Activated CD4-positive, alpha-beta T cell treated with anti-CD3 and anti-CD28 coated beads for 24 hours (primary cell): ENCODE measurements at places on chromosomes 12 and 14.

DNA sequence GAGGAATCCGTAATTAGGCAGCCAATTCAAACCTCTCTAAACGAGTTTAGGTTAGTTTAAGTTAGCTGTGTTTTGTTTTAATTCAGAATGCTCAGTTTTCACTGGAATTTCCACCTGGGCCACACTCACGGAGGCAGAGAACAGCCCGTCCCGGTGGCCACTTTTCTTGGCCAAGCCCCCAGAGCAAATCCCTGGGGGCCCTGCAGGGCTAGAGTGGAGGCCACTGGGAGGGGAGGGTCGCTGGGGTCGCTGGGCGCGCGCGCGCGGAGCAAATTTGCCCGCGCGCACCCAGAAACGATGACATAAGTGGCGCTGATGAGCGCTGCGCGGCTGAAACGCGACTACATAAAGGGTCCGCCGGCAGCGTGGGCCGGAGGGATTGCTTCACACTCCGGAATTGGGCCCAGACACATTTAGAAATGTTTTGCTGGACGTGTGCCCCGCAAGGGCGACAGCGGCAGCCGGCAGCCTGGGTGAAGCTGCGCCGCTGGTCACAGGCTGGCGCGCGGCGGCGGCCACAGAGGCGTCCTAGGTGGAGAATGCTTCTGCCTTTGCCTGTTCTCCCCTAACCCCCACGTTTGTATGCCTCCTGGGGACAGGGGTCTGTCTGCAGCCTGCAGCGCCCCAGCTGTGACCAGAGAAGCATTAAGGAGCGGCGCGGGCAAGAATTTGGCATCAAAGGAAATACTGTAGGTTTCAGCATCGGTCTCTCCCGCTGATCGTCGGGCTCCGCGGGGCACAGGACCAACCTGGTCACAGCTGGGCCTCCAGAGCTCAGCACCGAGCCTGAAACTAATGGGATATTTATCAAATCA lies 37.9 kb upstream of the TBX5 start:
- DNase-seq: no peak

GRCh38 chr14:76984297-76984696 lies 44.2 kb downstream of the IRF2BPL start:
- DNase-seq: no peak

- DNase-seq: no peak
Measured at GRCh38 chr14:45807178-45807899, 554.3 kb upstream of the MIS18BP1 start.

DNA sequence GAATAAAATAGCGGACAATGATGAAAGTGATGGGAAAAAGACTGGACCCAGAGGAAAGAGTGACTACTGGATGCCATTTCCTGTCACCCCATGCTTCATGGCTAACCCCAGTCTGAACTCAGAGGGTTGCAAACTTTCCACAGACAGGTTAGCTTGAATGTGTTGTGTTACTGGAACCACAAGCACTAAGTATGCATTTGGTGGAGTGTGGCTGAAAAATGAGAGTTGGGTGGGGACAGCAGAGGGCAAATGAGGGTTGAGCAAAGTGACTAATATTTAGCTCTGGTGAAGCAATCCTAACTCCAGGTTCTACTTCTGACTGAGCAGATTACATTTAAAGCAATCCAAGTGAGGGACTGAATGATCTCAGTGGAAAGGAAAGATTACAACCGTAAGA lies 1.6 kb downstream of the SLC16A7 start:
- DNase-seq: peak; percentile 31

DNA sequence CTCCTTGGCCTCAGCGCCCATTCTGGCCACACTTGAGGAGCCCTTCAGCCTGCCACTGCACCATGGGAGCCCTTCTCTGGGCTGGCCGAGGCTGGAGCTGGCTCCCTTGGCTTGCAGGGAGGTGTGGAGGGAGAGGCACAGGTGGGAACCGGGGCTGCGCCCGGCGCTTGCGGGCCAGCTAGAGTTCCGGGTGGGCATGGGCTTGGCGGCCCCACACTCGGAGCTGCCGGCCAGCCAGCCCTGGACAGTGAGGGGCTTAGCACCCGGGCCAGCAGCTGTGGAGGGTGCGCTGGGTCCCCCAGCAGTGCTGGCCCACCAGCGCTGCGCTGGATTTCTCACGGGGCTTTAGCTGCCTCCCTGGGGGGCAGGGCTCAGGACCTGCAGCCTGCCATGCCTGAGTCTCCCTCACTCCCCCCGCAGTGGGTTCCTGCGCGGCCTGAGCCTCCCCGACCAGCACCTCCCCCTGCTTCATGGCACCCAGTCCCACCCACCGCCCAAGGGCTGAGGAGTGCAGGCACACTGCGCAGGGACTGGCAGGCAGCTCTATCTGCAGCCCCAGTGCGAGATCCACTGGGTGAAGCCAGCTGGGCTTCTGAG lies 28.0 kb downstream of the TMEM117 start:
- DNase-seq: no peak

DNA sequence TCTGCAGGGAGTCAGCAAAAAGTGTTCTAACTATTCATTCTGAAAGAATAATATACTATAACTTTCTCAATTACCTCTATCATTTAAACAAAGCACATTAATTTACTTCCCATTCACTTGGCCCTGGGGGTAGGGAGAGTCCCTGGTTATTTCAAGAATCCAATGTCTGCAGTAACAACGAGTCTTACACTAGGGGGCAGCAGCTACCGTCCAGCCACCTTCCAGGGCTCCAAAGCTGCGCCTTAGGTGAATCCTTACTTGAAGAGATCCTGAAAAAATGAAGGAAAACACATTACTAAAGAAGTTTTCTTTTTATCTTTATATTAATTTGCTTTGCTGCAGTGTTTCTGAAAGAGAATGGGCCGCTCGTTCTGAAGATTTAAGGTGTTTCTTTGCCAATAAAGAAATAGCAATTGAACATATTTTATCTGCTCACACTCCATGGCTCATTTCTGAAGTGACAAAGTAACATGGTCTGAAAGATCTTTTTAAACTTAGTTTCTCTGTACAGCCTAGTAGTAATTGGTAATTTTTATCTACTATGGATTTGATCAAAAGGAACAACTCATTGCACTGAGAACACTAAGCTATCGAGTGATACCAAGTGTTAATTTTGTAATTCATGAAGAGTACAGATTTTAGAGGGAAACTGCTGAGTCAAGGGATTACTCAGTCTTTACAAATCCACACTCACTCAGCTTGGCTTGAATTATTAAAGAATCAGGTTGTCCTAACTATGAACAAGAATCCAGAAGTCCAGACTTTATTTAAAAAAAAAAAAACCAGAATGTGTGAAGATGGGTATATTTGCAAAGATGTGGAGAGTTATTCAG lies 27.6 kb downstream of the BHLHE41 start:
- peak; percentile 43 for DNase-seq

DNA sequence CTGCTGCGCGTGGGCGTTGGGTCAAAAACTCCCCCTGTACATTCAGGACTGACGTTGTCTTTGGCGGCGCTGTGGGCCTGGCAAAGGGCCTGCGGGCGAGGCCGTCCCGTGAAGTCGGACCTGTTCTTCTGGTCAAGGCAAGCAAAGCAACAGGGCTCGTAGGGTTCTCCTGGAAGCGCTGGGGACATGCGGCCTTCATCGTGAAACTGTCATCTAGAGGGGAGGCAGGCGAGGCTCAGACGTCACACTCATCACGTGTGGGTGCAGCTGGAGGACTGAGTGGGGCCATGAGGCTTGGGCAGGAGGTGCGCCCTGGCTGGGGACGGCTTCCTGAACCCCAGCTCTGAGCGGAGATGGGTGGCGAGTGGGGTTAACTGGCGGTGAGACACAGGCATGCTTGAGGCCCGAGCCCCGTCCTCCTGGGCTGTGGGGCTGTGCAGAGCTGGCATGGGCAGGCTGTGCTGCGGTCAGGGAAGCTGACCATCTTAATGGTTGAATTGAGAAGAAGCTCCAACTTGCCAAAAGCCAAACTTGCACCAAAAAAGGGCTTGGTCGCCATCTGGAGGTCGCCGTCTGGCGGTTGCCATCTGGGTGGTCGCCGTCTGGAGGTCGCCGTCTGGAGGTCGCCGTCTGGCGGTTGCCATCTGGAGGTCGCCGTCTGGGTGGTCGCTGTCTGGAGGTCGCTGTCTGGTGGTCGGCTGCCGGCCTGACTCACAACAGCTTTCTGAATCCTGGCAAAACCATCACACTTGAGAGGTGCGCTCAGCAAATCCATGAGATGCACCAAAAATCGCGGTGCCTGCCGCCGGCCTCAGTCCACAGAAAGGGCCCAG lies 66.2 kb downstream of the NOC4L start:
- no peak for DNase-seq

- no peak for DNase-seq
Measured at GRCh38 chr12:112219195-112219594, 93.8 kb downstream of the TRAFD1 start.

GRCh38 chr14:95340201-95340697 lies 20.5 kb upstream of the CLMN start:
- DNase-seq: no peak

DNA sequence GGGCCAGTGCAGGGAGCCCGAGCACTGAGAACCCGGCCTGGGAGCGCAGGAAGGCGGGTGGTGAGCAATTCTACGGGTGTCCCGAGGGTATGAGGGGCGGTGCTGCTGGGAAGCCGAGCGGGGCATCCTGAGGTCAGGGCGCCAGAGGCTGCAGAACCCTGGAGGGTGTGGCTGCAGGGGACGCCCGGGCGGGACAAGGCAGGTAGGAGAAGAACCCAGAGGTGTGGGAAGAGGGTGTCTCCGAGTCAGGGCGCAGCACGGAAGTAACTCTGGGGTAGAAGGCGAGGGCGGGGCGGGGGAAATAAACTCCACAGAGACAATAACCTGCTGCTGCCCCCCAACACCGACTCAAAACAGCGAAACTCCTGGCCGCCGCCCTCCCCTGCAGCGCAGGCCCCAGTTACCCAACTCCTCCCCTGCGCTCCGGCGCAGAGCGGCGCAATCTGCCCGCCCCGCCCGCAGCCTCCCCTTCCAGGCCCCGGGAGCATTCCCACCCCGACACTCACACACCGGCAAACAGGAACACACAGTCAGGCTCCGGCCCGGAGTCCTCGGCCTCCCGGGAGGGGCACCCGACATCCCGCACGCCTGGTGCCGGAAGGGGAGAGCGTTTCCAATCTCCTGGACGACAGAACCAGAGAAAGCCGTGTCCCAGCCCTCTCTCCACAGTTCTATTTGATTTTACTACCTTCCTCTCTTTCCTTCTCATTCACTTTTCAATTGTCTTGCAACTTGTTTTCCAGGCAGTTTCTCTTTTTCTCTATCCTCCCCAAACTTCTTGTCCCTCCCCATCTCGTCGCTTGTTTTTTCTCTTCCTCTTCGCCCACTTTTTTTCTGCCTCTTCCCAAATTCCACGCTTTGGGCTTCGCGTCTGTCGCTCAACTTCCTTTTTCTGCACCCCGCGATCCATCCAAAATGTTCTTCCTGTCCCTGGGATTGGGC lies 2.4 kb downstream of the HRK start:
- DNase-seq: no peak

DNA sequence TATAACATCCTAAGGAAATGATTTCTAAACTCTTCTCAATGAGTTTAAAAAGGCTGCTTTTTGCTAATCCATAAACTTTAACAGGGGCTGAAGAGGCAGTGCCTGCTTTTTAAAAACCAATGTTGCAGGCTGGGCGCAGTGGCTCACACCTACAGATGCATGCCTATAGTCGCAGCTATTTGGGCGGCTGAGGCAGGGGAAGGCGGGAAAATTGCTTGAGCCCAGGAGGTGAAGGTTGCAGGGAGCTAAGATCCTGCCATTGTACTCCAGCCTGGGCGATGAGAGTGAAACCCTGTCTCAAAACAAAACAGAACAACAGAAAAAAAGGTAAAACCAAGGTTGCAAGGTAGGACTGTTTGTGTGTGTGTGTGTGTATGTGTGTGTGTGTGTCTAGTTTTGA lies 531.2 kb downstream of the DIO2 start:
- no peak for DNase-seq

- no peak for DNase-seq
Measured at GRCh38 chr12:9347328-9348127, 139.3 kb upstream of the PZP start.

DNA sequence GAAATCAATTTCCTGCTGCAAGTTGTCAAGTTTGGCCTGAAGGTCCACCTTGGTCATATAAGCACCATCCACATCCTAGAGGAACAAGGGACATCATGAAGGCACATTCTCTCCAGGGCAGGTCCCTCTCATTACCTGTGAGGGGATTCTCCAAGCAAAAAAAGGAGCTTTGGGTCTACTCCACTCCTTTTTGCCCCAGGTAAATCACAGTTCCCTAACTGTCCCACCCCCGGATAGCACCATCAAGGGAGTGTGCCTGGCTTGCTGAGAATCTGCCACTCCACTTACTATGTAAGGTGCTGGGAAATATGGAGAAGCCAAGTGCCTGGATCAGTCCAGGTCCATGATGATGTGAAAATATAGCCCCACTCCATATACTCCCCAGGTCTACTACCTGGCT lies 2.5 kb downstream of the KRT1 start:
- DNase-seq: no peak

DNA sequence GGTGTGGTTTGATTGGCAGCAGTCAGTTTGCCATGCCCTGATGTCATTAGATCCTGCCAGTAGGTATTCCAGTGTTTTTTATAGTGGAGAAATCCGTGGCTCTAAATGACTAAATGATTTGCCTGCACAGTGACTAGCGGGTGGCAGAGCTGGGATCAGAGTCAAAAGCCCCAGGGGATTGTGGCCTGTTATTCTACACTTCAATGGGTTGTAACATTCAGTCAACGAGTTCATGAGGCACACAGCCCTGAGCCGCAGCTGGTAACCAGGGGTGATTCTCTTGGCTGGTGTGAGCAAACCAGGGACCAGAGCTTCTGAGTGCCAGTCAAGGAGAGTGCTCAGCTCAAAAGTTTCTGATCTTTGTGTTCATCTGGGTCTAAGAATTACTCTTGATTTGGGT lies 1.8 kb downstream of the MYH6 start:
- DNase-seq: no peak

GRCh38 chr14:74616507-74616906 lies 4.5 kb upstream of the LTBP2 start:
- DNase-seq: no peak

- no peak for DNase-seq
Measured at GRCh38 chr12:27076928-27077327, 5.5 kb downstream of the C12orf71 start.

DNA sequence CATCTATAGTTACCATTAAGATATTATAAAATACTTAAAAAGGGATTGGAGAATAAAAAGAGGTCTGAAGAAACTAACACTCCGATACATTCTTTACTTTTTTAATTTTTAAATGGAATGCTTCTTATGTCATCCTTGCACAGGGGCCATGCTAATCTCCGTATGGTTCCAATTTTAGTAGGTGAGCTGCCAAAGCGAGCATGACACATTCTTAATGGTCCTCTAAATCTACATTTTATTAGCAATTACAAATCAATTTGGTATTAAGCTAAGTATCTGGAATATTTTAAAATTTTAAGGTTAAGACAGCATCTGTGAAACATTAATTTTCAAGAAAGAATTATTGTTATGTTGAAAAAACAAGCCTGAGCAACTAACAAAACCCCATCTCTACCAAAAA lies 6.2 kb upstream of the ARID4A start:
- DNase-seq: no peak

- DNase-seq: no peak
Measured at GRCh38 chr12:112627851-112628250, 163.7 kb upstream of the RPH3A start.

DNA sequence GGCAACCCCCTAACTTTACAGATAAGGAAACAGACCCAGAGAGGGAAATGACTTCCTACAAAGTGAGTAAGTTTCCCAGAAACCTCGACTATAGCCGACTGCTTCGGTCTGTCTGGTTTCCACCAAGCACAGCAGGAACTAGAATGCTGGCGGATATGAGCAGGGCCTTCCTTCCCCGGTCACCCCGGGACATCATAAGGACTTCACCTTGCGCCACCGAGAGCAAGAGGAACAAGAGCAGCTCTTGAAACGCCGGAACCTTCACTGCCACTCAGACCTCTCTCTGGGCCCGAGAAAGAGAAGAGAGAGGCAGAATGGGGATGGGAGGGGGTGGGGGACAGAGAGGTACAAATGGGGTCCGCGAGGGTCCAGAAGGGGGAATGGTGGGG lies 29.4 kb upstream of the GPR68 start:
- DNase-seq: no peak
